ENCODE measurements at places on chromosomes 1 and 21.

GRCh38 chr1:59638231-59638711 lies 176.5 kb upstream of the HOOK1 start:
- DNase-seq, result no peak

GRCh38 chr1:86487131-86487810 lies 18.5 kb downstream of the CLCA1 start:
- no peak for DNase-seq

DNA sequence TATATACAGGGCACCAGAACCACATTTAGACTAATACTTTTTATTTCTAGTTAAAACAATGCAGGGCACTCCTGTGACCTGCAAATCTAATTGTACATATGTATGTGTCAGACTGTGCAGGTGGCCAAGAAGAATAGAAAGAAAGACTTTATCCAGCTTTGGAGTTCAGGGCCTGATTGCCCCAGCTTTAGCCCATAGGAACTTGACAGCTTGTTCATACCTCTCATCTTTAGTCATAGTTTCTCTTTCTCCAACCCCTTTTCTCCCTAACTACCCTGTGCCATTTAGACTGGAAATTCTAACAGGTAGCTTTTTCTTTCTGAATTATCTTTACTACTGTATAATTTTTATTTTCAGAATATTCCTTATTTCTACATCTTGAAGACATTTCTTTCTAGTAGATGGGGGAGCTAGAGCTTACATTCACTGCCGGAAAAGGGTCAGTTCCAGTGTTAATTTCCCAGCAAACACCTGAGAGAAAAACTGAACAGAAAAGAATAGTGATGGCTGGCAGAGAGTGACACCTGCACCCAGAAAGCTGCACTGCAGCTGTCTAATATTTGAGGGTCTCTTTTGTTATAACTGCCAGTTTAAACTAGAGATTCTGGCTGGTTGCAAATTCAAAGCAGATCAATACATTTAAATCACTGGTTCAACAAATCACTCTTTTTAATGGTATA lies 8.4 kb downstream of the YBX1 start:
- DNase-seq, result no peak

DNA sequence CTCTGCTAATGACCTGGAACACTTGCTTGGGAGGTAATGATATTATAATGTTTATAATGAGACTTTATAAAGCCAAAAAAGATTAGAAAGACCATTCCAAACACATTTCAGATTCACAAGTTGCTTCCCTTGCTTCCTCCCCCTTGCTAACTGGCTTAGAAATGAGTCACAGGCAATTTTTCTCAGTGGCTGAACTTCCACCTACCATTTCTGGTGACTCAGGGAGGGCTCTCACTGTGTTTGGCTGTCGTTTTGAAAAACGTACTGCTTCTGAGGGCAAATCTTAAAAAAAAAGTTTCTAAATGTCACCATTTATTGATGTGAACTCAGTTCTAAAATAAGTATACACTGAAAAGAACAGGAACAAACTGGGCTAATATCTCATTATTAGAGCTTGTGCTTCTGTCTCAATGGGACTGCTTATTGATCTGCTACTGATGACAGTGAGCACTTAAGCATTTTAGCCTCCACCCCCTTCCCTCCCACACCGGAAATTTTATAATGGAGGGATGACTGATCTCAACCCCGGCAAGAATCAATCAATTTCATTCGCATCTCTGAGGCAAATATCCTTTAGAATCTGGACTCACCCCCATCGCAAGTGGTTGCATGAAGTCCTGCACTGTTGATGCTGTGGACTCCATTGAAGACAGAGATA lies 278.3 kb downstream of the KCTD3 start:
- no peak for DNase-seq

- DNase-seq, result peak; percentile 97
Measured at GRCh38 chr1:67685067-67685557, at the start of gene GADD45A. Gene GADD45A, plus strand, starts transcription at chr1:67685201. Its CDS starts 294 bp downstream, at chr1:67685495.

GRCh38 chr1:91685994-91686393 lies 185.3 kb downstream of the CDC7 start:
- DNase-seq, result no peak

DNA sequence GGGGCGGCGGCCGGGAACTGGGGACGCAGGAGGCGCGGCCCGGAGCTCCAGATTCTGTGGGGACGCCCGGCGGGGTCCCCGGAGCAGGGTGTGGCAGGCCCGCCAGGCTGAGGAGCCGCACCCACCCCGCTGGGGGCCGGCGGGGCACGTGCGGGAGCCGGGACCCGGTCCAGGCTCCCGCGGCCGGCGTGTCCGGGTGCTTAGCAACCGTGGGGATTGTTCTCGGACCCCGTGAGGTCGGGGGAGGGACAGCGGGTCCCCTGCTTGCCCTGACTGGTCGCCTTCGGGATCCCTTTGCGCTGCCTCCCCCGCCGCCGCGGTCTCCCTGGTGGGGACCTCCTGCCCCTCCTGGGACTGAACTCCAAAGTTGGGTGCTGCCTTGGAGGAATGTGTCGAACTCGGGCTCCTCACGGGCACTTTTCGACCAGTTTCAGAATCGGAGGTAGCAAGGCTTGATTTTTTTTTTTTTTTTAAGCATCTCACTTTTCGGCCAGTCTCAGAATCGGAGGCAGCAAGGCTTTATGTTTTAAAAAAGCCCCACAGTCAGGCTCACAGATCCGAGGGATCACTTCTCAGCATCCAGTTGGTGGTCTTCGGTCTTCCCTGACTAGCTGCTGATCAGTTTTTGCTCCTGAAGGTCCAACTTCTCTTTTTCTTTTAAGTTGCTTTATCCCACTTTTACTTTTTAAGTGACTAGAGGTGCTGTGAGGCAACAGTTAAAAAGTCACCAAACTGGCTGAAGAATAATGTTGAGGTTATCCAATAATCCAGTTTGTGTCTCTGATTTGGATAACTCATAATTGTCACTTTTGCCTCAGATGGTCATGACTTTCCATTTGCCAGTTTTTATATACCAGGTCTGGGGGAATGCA lies 648 bp downstream of the FAM76A start:
- DNase-seq, result peak; percentile 47

GRCh38 chr1:224749916-224750315 lies 133.8 kb downstream of the CNIH3 start:
- no peak for DNase-seq

DNA sequence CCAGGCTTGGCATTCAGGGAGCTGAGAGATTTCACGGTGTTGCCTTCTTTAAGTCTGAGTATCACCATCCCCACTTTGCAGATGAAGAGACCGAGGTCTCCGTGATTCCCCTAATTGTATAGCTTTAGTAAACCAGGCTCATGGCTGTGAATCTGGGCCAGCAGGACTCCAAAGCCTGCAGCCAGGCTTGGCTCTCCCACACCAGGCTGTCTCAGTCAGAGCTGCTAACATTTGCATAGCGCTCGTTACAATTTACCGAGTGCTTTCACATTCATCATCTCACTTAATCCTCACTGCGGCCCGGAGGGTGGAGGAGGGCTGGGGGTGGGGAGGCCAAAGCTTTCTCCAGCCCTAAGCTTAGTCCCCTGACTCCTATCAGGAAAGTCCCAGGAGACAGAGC lies 11.7 kb downstream of the C1orf94 start:
- DNase-seq, result no peak

GRCh38 chr1:72662918-72663317 lies 380.6 kb upstream of the NEGR1 start:
- no peak for DNase-seq

- no peak for DNase-seq
Measured at GRCh38 chr1:31327381-31327780, 30.5 kb downstream of the ZCCHC17 start.

GRCh38 chr1:1254667-1254998 lies 8.1 kb upstream of the C1QTNF12 start:
- no peak for DNase-seq

GRCh38 chr1:225462714-225463574 lies 35.1 kb upstream of the LBR start:
- no peak for DNase-seq

DNA sequence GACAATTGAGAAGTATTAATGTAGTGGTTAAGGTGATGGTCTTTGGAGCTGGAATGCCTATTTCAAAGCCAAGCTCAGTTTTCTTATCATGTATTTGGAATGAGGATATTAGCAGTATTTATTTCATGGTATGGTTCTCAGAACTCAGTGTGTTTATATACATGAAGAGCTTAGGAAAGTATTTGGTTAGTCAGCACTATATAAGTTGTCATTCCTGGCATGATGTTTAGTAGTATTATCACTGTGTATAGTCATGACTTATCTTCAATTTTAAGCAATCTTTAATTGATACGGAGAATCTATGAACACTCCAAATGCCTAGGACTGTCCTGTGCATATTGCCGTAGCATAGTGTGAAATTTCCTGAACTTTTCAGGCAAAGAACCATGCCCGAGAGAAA lies 501.9 kb upstream of the USP24 start:
- DNase-seq, result no peak

- no peak for DNase-seq
Measured at GRCh38 chr1:39894884-39895495, 6.7 kb downstream of the MYCL start.

DNA sequence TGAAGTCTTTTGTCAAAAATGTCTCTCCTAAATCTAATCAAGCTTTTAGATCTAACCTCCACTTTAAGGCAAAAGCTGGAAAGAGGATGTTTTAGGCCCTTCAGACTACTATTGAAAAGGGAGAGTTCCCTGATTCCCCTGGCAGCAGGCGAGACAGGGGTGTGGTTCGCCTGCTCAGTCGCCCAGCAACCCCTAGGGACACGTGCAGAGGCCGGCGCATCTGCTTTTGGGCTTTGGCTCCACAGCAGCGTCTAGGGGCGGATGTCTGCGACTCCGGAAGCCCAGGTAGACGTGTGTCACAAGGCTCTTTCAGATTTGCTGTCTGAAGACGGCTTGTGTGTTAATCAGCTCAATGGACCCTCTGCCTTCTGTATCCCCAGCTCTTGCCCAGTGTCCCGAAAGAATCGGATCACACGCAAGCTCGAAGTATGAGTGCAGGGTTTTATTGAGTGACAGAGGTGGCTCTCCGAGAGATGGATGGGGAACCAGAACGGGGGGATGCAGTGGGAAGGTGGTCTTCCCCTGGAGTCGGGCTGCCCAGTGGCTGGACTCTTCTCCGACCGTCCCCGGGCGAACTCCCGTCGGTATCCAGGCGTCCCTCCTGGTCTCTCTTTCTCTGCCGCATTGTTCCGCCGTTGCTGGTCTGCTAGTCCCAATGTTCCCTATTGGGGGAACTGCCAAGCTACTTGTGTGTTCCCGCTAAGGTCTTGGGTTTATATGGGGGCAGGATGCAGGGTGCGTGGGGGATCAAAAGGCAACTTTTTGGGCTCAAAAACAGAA lies 45.5 kb downstream of the OLFML2B start:
- DNase-seq, result no peak

DNA sequence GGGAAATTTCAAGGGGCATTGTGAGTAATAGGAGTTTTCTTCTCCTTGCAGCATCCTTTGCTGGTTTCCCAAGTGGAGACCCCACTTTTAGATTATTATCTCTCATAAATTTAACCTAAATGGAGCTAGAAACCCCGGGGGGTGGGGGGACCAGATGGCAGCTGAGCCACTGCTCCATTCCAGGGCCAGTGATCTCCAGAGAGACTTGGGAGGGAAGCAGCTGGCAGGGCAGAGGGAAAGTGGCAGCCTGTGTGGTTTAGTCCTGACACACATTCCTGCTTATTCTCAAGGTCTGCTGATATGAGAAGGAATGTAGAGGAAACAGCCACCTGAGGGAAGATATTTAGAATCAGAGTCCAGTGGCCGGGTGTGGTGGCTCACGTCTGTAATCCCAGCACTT lies 16.3 kb downstream of the PCP4L1 start:
- no peak for DNase-seq

DNA sequence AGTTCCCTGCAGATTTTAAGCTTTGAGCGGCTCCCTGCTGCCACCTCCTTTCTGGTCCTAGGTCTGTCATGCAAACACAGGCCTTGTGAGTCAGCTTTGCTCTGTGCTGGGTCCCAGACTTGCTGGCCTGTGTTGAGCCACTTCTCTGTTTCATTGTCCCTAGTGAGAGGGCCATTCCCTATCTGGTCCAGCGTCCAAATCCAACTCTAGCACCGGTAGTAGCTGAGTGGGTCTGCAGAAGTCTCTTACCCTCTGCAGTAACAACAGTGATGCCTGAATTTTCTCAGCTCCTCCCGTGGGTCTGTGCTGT lies 5.8 kb downstream of the TTC22 start:
- no peak for DNase-seq

GRCh38 chr1:28437924-28438699 lies 67.7 kb upstream of the RCC1 start:
- peak; percentile 84 for DNase-seq

- no peak for DNase-seq
Measured at GRCh38 chr1:116704278-116704677, 36.7 kb upstream of the IGSF3 start.

DNA sequence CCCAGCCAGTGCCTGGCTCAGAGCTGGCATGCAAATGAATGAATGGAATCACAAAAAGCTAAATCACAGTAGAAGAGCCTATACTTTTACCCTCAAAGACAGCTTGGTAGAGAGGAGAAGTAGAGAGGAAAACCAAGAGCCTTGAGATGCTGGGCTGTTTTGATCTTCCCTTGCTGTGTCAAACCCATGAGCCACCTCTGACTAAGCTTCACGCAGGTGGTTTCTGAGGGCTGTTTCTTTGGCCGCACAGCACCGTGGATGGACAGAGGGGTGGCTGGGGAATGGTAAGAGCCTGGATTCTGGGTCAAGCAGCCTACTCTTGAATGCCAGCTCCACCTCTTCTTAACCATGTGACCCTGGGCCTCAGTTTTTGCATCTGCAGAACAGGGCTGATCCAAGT lies 18.6 kb downstream of the ABCG1 start:
- DNase-seq, result no peak

DNA sequence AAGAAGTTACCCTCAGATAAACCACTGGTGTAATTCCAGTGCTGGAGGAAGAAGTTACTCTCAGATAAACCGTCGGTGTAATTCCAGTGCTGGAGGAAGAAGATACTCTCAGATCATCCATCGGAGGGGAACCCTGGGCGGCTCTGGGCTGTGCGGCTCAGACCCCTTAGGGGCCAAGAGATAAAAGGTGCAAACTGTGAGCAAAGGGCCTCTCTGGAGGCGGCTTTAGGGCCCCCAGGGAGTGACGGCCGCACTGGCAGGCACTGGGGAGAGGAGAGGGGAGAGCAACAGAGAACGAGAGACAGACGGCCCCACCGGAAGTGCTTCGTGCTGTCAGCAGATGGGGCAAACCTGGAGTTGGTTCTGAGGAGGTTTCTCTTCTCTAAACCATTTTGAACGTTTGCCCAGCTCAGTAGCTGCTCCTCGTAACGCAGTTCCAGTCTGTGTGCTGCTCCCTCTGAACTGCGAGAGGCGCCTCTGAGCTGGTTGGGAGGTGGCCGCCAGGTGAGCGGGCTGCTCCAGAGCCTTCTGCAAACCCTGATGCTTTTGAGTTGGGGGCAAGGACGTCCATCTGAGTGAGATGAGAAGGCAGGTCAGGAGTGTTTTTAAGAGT lies 62.6 kb upstream of the COL6A1 start:
- no peak for DNase-seq

All from kidney capillary endothelial cell (primary cell).